ENCODE measurements at places on chromosomes 3 and 15. TPM values are rescaled to one million over a fixed set of nuclear protein-coding genes. Genes with fewer than 3 reads are reported as not detected.

CSTA gene
- total RNA-seq: 0.66 TPM

MED12L gene
- 0.19 TPM for total RNA-seq

DLL4 gene
- total RNA-seq: 103 TPM

RGMA gene
- under 0.01 TPM for total RNA-seq

PLA2G4E gene
- not detected for total RNA-seq

CEMIP gene
- total RNA-seq: 0.27 TPM

SAMD7 gene
- not detected for total RNA-seq

ALG1L2 gene
- total RNA-seq: not detected

ROBO1 gene
- 22.9 TPM for total RNA-seq

CCDC80 gene
- 11.5 TPM for total RNA-seq

GNAT1 gene
- not detected for total RNA-seq

HCLS1 gene
- total RNA-seq: 65.9 TPM

MINAR1 gene
- 0.56 TPM for total RNA-seq

ONECUT1 gene
- not detected for total RNA-seq

ZNF860 gene
- total RNA-seq: 0.90 TPM

ATP1B3 gene
- 167 TPM for total RNA-seq

TRIM42 gene
- total RNA-seq: not detected

MAGEF1 gene
- 7.6 TPM for total RNA-seq

PCLAF gene
- total RNA-seq: 8.1 TPM

HTD2 gene
- total RNA-seq: 3.8 TPM

ACAN gene
- not detected for total RNA-seq

ACSBG1 gene
- total RNA-seq: not detected

GALNT15 gene
- total RNA-seq: 1.2 TPM

SQOR gene
- total RNA-seq: 46.6 TPM

ZPLD1 gene
- 0.09 TPM for total RNA-seq

TMA7 gene
- 350 TPM for total RNA-seq

TICRR gene
- total RNA-seq: 2.6 TPM

LRRN1 gene
- not detected for total RNA-seq

BLOC1S6 gene
- total RNA-seq: 42.6 TPM

DOCK3 gene
- total RNA-seq: under 0.01 TPM

CIB2 gene
- total RNA-seq: 4.0 TPM

ABCF3 gene
- total RNA-seq: 46.4 TPM

IRAK2 gene
- 21.5 TPM for total RNA-seq
